Muscle of back (tissue), 13 donors: ENCODE measurements at places on chromosomes 13 and 19. TPM values are rescaled to one million over a fixed set of nuclear protein-coding genes. Genes with fewer than 3 reads are reported as not detected.
A peak's percentile ranks its signal among the peaks of the same experiment; 100 is the strongest.

The RNF113B gene
- polyA plus RNA-seq = not detected

DNA sequence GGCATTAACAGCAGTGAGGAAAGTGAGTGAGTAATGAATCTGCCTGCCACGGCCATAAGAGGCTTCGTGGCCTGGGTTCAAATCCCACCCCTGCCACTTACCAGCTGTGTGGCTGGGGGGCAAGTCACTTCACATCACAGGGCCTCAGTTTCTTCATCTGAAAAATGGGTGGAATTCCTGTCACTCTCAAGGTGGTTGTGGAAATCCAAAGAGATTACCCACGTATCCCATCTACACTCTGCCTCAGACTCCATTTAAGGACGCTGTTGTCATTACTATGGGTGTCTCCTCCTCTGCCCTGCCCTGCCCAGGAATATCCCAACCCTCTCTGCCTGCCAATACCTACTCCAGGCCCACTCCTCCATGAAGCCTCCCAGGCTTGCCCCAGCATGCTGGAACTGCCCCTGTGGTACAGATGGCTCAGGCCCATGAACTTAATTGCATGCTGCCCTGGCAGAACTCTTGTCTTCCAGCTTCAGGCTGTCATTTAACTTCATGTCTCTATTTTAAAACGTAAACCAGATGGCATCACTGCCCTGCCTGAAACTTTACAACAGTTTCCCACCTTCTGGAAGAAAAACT, 3.1 kb downstream of the GIPC1 start:
- DNase-seq = no peak

The LILRA1 gene
- polyA plus RNA-seq = 0.30 TPM

DNA sequence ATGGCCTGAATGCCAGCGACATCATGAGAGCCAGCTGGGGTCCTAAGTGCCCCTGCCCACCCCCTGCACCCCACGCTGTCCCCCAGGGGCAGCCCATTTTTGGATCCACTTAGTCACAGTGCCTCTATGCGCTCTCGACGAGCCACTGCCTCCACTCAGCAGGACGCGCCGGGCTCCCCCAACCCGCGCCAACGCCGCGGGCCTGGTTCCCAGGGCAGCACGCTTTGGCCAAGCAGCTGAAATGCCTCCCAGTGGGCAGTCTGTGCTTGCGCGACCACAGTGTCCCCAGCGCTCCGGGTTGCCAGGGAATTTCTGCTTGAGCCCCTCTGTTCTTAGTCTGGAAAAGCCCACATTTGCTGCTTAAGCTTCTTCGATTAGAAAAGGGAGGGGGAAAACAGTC, 39.4 kb downstream of the TMED1 start:
- no peak for DNase-seq

- DNase-seq = no peak
These were observed 145.1 kb upstream of the ZNF536 start for GRCh38 chr19:30227012-30227621.

GRCh38 chr13:56561327-56561726, 579.4 kb upstream of the PRR20A start:
- DNase-seq = no peak

The KCTD15 gene
- polyA plus RNA-seq = 33.0 TPM

- DNase-seq = no peak
These were observed 496.8 kb upstream of the PCDH9 start for GRCh38 chr13:67726979-67727378.

DNA sequence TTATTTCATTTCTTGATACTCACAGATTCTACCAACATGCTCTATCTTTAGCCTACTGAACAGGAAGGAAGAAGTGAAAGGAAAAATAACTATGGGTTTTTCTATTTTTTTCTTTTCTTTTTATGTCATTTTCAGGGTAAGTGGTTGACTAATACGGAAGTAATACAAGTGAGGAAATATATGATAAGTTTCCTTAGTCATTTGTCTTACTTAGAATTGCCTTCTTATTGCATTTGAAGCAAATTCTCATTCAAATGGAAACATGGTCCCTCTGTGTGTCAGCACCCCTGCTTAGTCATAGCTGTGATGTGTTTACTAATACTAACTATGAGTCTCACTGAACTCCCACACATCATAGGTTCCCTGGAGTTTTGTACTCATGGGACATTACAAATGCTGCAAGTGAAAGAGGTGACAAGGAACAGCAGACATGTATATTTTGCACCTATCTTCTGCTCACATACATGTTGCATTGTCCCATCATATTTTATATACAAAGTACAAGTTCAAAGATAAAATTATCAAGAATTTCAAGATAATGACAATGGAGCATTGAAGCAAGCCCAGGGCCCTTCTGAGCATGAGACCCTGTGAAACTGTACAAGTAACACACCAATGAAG, 60.1 kb downstream of the DCT start:
- peak; percentile 31 for DNase-seq

- DNase-seq = no peak
These were observed 44.2 kb downstream of the TBC1D4 start for GRCh38 chr13:75437582-75438318.

DNA sequence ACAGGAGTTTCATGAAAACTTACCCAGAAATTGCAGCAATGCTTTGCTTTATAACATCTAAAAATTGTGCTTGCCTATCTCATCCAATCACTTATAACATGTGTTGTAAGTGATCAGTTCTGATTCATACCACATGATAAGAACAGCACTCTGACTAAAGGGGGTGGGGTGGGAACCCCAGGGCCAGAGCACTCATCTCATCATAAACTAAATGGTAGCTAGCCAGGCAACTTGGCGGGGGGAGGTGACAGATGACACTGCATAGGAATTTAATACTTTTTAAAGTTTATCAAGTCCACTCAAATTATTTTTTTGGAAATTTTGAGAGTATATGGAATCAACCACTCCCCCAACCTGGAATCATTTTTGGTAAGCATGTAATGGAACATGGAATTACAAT, 42.1 kb downstream of the FOXO1 start:
- peak; percentile 19 for DNase-seq
